CD4-positive, alpha-beta T cell (primary cell): ENCODE measurements at places on chromosomes 2 and 18.
A peak's percentile ranks its signal among the peaks of the same experiment; 100 is the strongest.

DNA sequence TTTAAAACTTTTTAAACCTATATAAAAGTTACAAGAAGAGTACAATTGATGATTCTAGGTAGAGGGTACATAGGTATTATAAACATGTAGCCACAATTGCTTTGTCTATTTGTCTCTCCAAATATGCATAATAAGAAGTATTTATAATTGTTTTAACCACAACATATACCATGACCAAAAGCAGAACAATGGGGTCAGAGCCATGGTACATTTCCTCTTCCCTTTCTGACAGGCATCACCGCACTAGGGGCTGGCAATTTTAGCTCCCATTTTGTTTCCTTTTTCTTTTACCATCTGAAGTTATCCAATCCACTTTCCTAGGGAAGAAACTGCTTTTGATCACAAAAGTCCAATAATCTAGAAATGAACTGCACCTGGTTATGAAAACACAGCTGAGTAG is 49.3 kb downstream of the TMX3 start:
- no peak for DNase-seq

DNA sequence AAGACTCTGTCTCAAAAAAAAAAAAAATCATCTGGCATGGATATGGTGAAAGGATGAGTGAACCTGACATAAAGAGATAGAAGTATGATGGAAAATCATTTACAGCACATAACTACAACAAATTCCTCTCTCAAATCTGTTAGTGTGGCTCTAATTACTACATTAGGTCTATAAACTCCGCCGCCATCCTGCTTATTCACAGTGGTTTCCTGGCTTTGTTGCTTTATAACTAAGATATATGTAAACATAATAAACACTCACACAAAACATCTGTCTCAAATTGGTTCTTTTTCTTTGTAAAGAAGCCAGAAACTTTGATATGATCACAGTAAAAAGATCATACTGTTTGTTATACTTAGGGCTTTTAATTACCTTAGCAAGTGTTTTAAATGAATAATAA is 412.6 kb upstream of the FAM98A start:
- no peak for DNase-seq

DNA sequence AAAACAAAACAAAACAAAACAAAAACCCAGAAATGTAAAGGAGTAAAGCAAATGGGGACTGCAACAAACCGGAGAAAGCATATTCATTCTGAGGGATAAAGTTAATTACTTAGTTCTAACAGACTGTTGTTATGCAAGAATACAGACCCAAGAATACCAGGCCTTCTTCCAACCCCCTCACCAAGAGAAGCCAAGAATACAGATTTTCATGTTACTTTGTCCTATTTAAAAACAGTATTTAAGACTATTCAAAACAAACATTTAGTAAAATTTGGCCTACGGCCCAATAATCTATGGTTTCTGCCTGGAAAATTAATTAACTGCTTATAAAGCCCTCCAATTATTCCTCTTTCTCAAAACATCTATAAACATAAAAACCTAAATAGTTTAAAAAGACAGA is 91.4 kb downstream of the USP34 start:
- no peak for DNase-seq

GRCh38 chr2:236569573-236569973 is at the start of gene ACKR3:
Gene ACKR3 (plus strand): TSS chr2:236569825. CDS start chr2:236580466, 10,641 bp downstream.
- peak; percentile 61 for DNase-seq

- DNase-seq = no peak
These were observed 39.5 kb downstream of the ORC4 start for GRCh38 chr2:147980940-147981528.

GRCh38 chr2:120778244-120778643 is 42.6 kb downstream of the GLI2 start:
- DNase-seq = no peak

DNA sequence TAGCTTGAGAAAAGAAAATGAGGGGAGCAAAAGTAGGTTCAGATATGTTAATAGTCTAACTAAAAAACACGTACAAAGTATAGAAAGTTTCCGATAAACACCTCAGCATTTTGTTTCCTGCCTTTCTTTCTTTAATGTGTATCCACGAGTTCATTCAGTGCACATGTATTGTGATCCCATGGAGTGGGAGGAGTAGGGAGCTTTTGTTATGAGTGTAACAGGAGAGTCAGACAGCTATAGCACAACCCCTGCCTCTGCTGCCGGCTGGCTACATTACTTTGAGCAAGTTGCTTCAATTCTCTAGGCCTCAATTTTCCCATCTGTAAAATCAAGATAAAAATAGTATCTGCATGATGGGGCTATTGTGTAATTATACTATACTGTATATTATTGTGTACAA is 249.2 kb upstream of the FIGN start:
- DNase-seq = no peak
